ENCODE measurements at places on chromosomes 2 and 18.

GRCh38 chr18:12597760-12598159 lies 60.1 kb downstream of the SPIRE1 start:
- no peak for DNase-seq

DNA sequence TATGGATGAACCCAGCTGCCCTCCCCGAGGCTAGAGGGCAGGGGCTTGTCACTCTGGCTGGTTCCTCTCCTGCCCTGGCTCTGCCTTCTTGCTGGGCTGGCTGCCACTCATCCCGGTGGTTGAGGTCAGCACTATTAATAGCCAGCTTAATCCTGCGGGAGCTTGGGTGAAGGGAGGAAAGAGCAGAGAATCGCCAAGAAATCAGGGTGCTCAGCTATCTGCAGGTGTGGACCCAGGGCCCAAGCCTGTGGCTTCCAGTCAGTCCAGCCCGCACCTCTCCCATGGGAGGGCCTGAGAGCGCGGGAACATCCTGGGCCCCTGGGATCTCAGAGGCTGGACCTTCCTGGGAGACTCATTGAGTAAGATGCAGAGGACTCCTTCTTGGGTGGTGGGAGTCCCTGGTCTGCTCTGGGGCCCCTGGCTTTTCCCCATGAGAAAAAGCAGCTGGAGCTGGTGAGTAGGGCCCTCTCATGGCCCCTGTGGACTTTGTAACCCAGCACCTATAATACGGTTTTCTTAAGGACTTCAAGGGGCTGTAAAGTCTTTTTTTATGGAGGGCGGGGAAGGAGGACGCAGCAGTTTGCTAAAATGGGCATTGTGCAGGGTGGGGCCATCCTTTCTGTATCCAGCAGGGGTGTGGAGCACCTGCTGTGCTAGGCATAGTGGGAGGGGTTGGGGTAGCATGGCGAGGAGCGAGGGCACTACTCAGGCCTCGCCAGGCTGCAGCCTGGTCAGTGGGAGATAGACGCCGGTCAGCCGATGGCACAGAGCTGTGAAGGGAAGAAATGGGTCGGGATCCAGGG lies 27.4 kb upstream of the CNNM3 start:
- DNase-seq: no peak

DNA sequence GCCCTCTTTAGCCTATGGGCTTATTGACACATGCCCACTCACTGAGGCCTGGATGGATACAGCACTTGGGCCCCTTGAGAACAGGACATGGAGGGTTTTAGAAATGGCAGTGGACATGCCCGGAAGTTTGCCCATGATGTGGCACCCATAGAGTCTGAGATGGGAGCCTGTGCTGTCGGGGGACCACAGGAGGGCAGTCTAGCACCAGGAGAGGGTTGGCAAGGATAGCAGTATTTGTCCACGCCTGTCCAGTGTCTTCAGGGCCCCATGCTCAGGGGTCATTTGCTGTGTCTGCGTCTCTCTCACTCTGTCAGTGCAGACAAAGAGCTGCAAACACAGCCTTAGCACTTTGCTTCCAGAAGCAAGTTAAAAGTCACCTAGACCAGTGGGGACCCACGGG lies 48.7 kb downstream of the IL1RL2 start:
- no peak for DNase-seq

DNA sequence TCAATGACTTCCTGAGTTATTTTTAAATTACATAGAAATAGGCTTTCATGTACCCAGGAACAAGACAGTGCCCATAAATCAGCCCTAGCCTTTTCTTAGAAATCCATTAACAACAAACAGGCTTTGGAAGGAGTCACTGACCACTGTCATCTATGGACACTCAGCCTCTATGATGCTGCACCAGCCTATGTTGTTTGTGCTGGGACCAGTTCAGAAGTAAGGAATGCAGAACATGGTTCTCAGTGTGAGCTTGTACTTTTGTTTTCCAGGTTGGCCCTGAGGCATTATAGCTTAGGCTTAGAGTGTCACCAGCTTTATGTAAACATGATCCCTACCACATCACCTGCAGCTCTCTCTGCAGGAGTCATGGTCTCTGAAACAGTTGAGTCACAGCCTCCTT lies 335.7 kb upstream of the CDH7 start:
- DNase-seq: no peak

GRCh38 chr18:39835303-39836030 lies 2119.6 kb upstream of the PIK3C3 start:
- DNase-seq: no peak

DNA sequence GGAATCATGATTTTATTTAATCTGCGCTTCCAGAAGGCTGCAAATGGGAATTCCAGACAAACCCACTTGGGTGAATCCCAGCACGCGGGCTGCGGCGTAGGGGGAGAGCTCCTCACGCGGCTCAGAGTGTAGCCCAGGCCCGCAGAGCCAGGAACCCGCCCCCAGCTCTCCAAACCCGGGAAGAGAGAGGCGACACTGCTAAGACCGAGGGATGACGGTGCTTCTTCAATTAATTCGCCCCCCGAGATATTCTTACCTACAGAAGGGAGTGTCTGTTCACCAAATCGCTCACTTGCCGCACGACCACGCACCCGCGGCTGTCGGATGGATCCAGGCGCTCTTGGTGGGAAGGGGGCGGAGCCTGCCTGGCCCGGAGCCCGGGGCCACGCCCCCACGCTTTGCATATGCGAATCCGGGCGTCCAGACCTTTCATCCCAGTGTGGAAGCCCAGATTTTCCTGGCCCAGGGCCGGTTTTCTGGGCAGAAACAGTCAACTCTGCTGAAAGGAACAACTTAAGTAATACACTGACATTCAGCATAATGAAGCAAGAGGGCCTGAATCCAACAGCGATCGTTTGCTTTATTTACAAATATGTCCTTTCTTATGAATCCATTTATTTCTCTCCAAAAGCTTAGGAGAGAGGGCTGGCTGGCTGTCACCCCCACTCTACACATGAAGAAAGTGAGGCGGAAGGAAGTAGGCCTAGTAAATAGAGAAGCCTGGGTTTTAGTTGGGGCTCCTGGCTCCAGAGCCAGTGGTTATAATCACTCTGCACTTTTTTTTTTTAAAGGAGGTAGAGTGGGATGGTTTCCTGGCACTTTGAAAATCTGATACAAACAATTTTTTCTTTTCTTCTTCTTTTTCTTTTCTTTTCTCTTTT lies at the start of gene SLC19A3:
TSS of gene SLC19A3 (minus strand) at position 342 of the 881 bp plus-strand sequence. CDS start 15,710 bp downstream, outside the sequence.
- DNase-seq: no peak

DNA sequence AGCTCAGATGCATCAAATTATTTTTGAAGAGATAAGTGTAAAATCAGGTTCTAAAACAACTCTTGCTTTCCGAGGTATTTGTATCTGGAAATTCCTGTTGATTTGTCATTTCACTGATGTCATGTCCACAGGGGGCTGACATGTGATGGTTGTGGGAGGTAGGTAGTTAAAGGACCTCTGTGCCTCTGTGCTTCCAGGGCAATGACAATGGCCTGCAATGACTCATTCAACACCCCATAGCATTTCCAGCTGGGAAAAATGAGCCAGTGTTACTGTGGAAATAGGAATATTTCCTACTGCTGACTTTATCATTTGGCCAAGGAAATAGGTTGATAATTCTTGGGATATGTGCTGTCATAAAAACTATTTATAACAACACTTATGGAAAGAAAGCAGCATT lies 86.2 kb upstream of the CCDC195 start:
- no peak for DNase-seq

GRCh38 chr18:6054256-6054842 lies 159.0 kb upstream of the TMEM200C start:
- no peak for DNase-seq

GRCh38 chr2:238504181-238504931 lies 77.6 kb downstream of the ASB1 start:
- DNase-seq: no peak
